ENCODE measurements at places on chromosomes 12 and 14. TPM values are rescaled to one million over a fixed set of nuclear protein-coding genes. Genes with fewer than 3 reads are reported as not detected.

The KITLG gene
- 0.07 TPM for total RNA-seq

The PHC1 gene
- total RNA-seq = 24.0 TPM

The KRT1 gene
- not detected for total RNA-seq

The OAS1 gene
- total RNA-seq = 46.0 TPM

The TRPV4 gene
- not detected for total RNA-seq

The WIF1 gene
- 0.12 TPM for total RNA-seq

The BIN2 gene
- total RNA-seq = 64.6 TPM

The TDRD9 gene
- total RNA-seq = 0.85 TPM

The ACSM4 gene
- not detected for total RNA-seq

The RFX4 gene
- total RNA-seq = not detected

The KLRC3 gene
- total RNA-seq = not detected

The PIWIL1 gene
- not detected for total RNA-seq

The APOF gene
- total RNA-seq = not detected

The RBM19 gene
- total RNA-seq = 74.1 TPM

The SLC5A8 gene
- not detected for total RNA-seq

The INHBC gene
- total RNA-seq = not detected

The ZDHHC22 gene
- total RNA-seq = not detected

The GLS2 gene
- 5.5 TPM for total RNA-seq

The TMEM229B gene
- total RNA-seq = 0.93 TPM

The ACVRL1 gene
- total RNA-seq = not detected

The BICDL1 gene
- total RNA-seq = 143 TPM

The SLC25A21 gene
- total RNA-seq = not detected

The IGF1 gene
- not detected for total RNA-seq

The TBX5 gene
- total RNA-seq = not detected

The PMCH gene
- 0.59 TPM for total RNA-seq

The AMDHD1 gene
- 1.5 TPM for total RNA-seq
